Astrocyte of the spinal cord (primary cell): ENCODE measurements at places on chromosomes 7 and 10.

GRCh38 chr10:24984906-24985305, 31.1 kb downstream of the ENKUR start:
- DNase-seq = no peak

- no peak for DNase-seq
Observed at GRCh38 chr10:17201794-17202116, 283 bp upstream of the TRDMT1 start.

DNA sequence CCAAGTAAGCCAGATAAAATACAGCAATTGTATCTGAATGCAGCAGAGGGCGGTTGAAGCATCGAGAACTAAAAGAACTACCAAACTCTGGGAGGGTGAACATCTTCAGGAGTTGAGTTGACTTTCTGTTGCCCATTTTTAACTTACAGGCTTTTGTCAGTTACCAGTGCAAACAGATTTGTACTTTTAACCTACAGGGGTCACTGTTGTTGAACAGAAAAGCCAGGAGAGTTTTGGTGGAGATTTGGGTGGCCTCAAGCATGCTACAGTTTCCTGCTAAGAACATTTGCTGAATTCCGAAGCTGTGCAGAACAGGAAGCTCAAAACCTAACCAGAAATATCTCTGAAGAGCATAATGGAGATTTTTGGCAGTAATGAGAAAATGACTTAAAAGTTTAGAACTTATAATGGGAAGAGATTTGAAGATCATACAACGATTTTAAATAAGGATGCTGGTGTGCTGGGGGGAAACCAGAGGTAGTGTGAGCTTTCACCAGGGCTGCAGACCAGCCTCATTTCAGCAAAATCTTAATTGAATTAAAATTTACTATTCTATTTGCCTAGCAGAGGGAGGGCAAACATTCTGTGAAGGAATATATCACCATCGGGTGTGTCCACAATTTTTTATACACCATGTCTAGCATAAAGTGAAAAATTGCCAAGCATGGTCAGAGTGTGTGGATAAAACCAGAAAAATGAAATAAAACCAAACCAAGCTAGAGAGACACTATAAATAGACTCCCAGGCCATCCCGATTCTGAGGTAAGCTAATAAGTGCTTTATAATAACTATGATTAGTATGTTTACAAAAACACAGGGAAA, 208.6 kb upstream of the CCDC6 start:
- peak; percentile 81 for DNase-seq

- no peak for DNase-seq
Observed at GRCh38 chr7:128243273-128243672, 2.2 kb downstream of the LEP start.

DNA sequence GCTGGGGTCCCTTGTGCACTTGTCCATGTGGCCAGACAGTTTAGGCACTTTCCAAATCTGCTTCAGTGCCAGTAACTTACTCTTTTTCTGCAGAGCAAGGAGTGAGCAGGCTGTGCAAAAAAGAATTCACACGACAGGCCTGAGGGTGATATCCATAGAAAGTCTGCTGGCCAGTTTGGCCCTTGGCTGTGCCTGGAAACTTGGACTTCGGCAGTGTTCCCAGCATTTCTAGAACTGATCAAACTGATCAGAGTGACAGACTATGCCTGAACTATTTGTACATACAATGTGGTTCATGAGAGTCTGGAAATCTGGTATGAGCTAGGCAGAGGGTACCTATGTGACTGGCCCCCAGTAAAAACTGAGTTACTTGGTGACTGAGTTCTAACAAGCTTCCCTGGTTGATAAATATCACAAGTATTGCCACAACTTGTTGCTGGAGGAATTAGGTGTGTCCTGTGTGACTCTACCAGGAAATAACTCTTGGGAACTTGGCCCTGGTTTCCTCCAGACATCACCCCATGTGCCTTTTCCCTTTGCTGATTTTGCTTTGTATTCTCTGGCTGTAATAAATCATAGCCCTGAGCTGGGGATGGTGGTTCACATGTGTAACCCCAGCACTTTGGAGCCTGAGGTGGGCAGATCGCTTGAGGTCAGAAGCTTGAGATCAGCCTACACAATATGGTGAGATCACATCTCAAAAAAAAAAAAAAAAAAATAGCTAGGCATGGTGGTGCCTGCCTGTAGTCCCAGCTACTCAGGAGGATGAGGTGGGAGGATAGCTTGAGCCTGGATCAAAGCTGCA, 3.3 kb upstream of the DENND10 start:
- DNase-seq = no peak
